ENCODE measurements at places on chromosomes 5 and 9. TPM values are rescaled to one million over a fixed set of nuclear protein-coding genes. Genes with fewer than 3 reads are reported as not detected.

TNFAIP8 gene
- polyA plus RNA-seq: 207 TPM

ORM2 gene
- not detected for polyA plus RNA-seq

CCNJL gene
- not detected for polyA plus RNA-seq

CORO2A gene
- 11.9 TPM for polyA plus RNA-seq

PSMD5 gene
- 21.1 TPM for polyA plus RNA-seq

SOX30 gene
- 0.28 TPM for polyA plus RNA-seq

ESM1 gene
- polyA plus RNA-seq: 1.7 TPM

OR1J2 gene
- not detected for polyA plus RNA-seq

FAM169A gene
- polyA plus RNA-seq: 9.2 TPM

RPL37 gene
- 1,994 TPM for polyA plus RNA-seq

GABRA6 gene
- not detected for polyA plus RNA-seq

LCN15 gene
- not detected for polyA plus RNA-seq

BAAT gene
- polyA plus RNA-seq: 0.12 TPM

KCNMB1 gene
- not detected for polyA plus RNA-seq

NTRK2 gene
- polyA plus RNA-seq: not detected

RAB14 gene
- polyA plus RNA-seq: 51.0 TPM

ZFP37 gene
- polyA plus RNA-seq: 3.1 TPM

CRHBP gene
- polyA plus RNA-seq: not detected

SPAG8 gene
- 0.79 TPM for polyA plus RNA-seq

PCDHB15 gene
- not detected for polyA plus RNA-seq

MPDZ gene
- polyA plus RNA-seq: not detected

CEL gene
- not detected for polyA plus RNA-seq

SERF1A gene
- polyA plus RNA-seq: 4.5 TPM

CCDC192 gene
- polyA plus RNA-seq: not detected

PCDHGA5 gene
- not detected for polyA plus RNA-seq

Data from CD8-positive, alpha-beta memory T cell (primary cell).